ENCODE measurements at places on chromosomes 16 and 17.

GRCh38 chr17:64778240-64779097 lies 116.4 kb upstream of the SMURF2 start:
- DNase-seq: no peak

- no peak for DNase-seq
Measured at GRCh38 chr17:72097144-72097543, 23.7 kb upstream of the SOX9 start.

DNA sequence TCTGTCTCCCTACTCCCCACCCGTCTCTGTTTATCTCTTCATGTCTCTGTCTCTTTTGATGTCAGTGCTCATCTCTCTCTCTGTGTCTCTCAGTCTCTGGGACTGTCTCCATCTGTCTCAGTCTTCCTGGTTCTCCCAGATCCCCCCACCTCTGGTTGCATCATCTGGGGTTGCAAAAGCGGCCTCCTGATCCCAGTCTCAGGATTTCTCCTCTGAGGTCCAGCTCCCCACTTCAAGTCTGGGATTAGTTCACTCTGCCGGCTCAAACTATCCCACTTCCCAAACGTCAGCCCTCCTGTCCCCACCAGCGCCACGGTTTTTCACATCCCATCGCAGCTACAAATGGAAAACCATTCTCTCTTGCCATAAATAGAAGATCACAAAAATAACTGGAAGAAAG lies 9.0 kb downstream of the TEKT5 start:
- no peak for DNase-seq

DNA sequence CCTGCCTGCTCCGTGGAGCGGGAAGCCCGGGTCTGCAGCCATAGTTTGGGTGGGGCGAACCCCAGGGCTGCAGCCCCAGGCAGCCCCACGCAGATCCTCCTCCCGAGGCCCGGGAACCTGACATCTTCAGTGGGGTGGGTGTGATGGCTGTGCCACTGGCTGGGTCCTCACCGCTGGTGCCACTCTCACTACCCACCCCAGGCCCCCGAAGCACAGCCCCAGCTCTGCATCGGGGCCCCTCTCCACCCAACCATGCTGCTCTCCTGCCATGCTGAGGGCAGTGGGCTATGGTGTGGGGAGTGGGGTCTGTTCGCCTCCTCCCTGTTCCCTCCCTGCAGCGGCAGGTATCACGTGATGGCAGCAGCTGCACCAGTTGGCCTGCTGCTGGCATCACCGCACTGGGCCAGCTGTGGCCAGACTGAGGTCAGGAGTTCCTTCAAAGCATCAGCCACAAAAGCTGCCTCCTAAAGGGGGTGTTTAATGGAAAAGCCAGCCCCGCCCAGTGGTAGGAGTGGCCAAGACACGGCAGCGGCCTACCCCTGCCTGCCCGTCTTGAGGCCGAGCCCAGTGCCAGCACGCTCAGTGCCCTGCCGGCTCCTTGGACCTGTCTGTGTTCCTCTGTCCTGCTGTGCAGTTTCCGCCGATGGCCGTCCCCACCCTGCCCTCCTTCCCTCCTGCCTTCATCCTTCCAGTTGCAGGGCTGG lies 10.8 kb downstream of the KCTD5 start:
- no peak for DNase-seq

Measured in activated CD4-positive, alpha-beta T cell treated with anti-CD3 and anti-CD28 coated beads for 1 hour (primary cell).